ENCODE measurements at places on chromosomes 4 and X.

DNA sequence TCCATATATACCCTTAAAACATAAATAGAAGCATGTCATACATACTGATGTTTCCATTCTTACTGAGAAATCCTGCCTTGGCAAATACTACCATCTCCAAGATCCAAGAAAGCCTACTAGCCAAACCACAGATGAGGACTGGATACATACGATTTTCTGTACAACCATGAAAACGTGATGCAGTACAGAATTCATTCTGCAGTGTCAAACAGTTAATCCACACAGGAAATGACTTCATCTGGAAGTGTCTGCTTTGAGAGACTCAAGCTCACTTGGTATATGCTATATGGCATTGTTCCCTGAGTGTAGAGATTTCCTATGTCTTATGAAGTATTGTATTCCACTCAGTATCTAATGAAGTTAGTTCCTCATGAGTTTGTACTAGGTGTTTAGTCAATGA lies 94.3 kb downstream of the CT47B1 start:
- peak; percentile 45 for DNase-seq

DNA sequence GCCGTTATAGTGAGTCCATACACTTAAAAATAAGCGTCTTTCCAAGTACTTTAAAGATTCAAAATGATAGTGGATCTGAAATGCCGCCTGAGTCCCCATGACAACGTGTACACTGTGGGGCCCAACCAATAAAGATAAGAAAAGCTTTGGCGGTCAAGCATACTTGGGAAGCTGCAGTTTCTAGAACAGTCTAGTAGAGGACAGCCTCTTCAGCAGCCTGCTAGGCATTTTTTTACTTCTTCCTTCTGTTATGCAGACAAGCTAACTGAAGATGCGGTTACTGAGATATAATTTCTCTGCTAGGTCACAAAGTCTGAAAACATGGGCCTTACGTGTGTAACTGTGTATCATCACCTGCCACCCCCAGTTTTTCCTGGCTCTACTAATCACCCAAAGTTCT lies 402 bp upstream of the UPRT start:
- DNase-seq = no peak

DNA sequence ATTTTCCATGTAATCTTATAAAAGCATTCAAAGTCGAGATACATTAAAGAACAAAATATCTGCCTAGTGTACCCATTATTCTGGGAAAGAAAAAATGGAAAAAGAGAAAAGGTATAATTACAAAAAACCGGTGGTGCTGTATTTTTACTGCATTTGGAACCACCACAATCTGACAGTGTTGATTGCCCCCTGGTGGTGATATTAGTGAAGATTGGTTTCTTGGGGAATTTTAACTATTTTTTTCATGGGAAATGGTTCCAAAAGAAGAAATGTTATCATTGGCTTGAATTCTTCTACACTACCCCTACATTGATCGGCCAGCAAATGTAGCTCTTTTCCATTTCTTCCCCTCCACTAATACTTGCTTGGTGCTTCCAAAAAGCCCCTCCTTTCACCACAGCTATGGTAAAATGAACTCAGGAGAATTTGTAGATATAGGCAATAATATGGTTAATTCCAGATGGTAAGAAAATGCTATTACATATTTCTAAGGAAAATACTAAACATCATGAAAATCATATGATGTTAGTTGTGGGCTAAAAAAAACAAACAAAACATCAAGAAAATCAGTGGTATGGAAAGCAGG lies 50.0 kb downstream of the COX18 start:
- DNase-seq = peak; percentile 73

DNA sequence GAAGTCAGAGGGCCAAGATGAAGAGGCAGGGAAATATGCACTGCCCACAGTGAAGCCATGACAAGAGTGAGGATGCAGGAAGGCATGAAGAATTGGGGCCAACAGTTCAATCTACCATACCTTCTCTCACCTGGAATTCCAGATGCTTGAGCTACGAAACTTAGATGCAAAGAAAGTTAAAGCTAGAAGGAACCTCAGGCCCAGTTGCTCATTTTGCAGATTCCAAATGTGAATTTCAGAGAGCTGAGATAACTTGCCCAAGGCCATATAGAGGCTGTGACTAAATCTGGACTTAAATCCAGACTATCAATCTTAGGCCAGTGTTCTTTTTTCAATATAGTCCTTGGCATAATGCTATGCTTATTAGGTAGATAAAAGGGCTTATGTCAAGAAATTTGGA lies 92.7 kb downstream of the SRPX start:
- DNase-seq = no peak

- DNase-seq = peak; percentile 90
These were observed 120.7 kb upstream of the TRIM2 start for GRCh38 chr4:153083447-153083947.

- DNase-seq = no peak
These were observed 163.5 kb upstream of the GYPA start for GRCh38 chr4:144304025-144304424.

DNA sequence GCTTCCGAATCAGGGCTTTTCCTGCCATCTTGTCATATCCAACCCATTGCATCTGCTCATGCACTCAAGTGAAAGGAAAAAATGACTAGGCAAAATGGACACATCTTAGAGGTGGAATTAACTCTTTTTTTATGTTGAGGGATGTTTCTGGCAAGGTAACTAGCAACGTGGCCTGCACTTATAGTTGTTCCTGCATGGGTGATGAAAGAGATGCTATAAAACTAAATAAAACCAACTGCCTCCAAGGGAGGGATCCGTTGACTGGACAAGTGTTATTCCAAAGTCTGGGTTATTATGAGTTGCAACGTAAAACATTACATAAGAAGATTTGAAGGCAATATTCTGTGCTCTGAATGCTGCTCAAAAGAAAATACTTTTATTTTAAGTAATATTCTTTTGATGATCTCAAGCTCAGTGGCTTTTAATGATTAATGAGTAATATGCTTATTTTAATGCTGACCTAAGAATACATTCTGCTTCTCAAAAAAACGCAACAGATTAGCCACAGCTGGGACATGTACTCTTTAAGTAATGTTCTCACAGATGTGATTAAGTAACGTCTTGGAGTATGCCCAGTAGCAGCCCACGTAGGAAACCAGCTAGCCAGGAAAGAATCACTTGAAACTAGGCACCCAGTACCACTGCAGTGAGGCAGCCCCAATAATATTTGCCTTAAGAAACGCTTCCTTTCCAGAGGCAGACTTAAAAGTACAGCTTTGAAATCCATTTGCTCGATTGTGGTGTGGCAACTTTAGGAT lies 27.4 kb downstream of the KLF3 start:
- peak; percentile 75 for DNase-seq

- DNase-seq = peak; percentile 7
These were observed 159.6 kb downstream of the TET2 start for GRCh38 chr4:105306158-105306781.

DNA sequence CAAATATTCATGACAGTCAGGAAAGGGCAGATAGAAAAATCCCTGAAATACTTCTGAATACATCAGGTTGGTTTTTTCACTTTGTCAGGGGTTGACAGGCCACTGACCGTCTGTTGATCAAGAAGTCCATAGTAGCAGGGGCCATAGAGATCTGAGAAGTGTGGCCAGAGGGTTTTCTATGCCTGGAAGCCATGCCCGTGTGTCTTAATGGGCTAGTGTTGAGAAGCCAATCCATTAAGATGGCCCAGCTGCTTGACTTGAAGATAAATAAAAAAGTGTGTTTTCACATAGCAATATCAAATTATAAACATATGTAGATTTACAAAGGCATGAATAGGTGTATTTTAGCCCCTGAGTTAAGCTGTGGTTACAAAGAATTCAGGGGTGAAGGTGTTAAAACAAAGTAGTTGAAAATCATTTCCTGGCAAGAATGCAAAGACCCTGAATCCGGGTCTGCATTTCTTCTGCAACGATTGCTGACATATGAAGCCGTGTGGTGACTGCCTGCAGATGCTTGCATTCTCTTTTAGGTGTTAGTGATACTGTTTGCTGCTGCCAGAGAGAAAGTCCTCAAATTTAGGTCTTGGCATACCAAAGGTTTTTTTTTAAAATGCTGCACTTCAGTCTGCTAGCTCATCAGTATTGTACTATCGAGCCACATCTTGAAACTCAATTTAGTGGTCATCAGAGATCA lies 9.3 kb upstream of the LIMCH1 start:
- no peak for DNase-seq

GRCh38 chrX:17594693-17595092 lies 142.6 kb upstream of the SCML1 start:
- no peak for DNase-seq

- no peak for DNase-seq
These were observed 43.6 kb upstream of the BEX4 start for GRCh38 chrX:103171353-103171752.

GRCh38 chrX:128759177-128759576 lies 707.0 kb upstream of the ACTRT1 start:
- no peak for DNase-seq

DNA sequence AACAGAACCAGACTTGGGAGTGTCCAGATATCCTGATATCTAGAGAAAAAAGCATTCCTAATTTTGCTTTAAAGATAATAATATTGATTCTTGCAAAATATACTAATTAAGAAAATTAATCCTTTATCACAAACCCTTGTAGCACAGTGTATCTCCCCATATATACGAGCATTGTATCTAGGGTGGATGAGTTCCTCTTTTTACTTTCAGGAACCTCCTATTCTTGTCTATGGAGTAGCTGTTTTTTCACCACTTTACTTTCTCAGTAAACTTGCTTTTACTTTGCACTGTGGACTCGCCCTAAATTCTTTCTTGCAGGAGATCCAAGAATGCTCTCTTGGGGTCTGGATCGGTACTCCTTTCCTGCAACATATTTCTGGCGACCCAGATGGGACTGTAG lies 103.9 kb downstream of the GLUD2 start:
- no peak for DNase-seq

DNA sequence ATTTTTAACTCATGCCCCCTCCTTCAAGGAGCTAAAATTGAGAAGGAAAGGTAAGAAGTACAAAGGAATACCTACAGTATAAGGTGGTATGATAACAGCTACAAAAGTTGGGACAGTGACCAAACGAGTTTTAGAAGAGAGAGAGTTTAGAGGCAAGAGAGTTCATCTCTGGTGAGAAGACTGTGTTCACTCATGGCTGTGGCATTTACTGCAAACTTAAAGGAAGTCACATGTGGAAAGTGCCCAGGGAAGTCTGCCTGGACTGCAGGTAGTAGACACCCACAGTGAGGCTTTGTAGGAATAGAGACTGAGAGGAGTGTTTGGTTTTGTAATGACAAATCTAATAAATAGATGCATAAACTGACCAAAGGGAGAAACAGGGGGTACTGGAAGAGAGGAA lies 493.5 kb downstream of the IL15 start:
- DNase-seq = no peak

- no peak for DNase-seq
These were observed 90.4 kb upstream of the EOLA2 start for GRCh38 chrX:150028692-150029091.

GRCh38 chr4:188417181-188417580 lies 277.9 kb downstream of the TRIML1 start:
- DNase-seq = no peak

GRCh38 chr4:107853444-107854355 lies 29.0 kb downstream of the SGMS2 start:
- peak; percentile 88 for DNase-seq

DNA sequence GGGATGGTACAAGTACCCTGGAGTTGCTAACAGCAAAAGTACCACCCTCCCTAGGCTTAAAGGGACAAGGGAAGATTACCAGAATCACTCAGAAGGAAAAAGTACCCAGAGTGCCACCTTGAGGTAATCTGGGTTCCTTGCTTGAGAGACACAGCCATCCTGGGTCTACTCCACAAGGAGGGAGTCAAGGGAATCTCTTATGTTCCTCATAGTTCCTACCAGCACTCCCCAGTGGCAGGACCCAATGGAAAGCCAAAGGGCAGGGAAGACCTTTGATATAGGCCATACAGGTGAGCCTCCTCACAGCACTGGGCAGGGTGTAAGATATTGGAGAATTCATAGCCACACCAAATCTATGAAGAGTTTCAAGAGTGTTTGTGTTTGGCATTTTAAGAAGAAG lies 5.7 kb downstream of the IL2 start:
- peak; percentile 48 for DNase-seq

GRCh38 chr4:26736621-26737020 lies 124.0 kb upstream of the STIM2 start:
- DNase-seq = peak; percentile 28

- no peak for DNase-seq
These were observed 554 bp downstream of the KLHL15 start for GRCh38 chrX:24026432-24026831.

DNA sequence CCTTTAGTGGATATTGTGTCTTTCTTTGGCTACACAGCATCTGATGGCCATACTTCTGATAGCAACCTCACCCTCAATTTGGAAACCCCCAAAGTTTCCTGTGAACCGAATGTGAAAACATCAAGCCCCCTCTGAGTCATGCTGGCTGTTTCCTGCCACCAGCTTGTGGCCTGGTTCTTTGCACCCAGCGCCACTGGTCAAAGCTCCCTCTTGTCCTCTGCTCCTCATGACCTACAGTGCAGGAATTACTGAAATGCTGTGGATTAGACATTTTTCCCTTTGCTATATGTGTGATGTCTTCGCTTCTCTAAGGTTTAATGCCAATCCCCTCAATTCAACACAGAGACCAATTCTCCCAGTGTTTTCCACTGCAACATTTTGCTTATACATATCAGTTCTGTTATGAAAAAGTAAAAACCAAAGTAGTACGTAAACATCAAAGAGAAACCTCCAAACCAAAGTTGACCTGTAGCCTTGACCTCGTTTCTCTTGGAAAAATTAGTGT lies 224.0 kb upstream of the TENM3 start:
- DNase-seq = no peak

GRCh38 chrX:11641349-11642065 lies 24.2 kb downstream of the ARHGAP6 start:
- peak; percentile 14 for DNase-seq

DNA sequence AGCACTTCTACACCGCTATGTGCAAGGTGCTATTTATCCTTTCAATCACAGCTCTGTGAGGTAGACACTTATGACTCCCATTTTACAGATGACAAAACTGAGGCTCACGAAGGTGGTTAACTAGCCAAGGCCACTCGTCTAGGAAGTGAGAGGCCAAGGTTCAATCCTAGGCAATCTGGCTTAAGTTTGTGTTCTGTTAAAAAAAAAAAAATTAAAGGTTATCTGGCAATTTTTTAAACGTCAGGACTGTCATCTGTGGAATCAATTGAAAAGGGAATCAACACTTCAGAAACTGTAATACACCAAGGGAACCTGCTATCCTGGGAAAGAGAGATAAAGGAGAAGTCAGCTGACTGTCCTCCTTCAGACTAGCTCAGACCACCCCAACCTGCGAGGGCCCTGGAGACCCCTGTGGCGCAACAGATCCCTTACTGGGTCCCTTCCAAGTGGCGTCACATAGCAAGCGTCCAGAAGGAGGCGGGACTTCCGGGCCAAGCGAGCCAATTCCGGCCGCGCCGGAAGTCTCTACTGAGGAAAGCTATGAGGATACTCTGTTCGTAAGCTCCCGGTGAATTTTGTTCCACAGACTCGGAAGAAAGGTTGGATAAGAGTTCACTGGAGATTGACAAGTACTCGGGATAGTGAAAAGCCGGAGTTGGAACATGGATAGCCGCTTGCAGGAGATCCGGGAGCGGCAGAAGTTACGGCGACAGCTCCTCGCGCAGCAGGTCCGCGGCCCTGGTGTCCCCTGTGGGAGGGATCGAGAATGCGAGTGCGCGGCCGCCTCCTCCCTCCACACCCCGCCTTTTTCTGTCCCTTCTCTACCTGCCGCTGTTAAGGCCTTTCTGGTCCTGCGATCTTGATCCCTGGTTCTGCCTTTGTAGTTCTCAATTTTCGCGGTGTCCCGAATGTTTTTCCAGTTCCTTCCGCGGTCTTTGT lies at the start of gene METTL14:
TSS of gene METTL14 (plus strand) at position 520 of the 939 bp plus-strand sequence. CDS start at position 663, 143 bp downstream.
- DNase-seq = peak; percentile 95

GRCh38 chr4:41287005-41287404 lies 30.3 kb downstream of the UCHL1 start:
- peak; percentile 81 for DNase-seq

- no peak for DNase-seq
These were observed 5.0 kb downstream of the CACNA1F start for GRCh38 chrX:49228185-49228584.

Data from choroid plexus epithelial cell (primary cell).